ENCODE measurements at places on chromosomes 3 and 15.

DNA sequence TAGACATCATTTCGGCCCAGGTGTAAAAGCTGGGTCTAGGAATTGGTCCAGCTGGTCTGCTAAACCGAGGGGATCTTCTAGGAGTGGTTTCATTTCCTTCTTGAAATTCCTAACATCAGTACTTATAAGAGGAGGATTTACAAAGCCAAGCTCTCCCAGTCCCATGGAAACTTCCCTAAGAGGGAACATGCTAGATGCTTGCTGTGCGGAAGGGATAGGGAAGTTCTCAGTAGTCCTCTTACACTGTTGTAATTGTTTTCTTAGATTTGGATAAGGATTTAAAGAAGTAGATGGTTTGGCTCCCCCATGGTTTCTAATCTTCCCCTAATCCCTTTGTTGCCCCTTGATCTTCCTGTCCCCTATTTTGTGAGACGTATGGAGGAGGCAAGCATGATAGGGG is 89.7 kb upstream of the XCR1 start:
- no peak for DNase-seq

- DNase-seq, result no peak
Measured at GRCh38 chr15:88630141-88630721, 8.6 kb upstream of the ISG20 start.

DNA sequence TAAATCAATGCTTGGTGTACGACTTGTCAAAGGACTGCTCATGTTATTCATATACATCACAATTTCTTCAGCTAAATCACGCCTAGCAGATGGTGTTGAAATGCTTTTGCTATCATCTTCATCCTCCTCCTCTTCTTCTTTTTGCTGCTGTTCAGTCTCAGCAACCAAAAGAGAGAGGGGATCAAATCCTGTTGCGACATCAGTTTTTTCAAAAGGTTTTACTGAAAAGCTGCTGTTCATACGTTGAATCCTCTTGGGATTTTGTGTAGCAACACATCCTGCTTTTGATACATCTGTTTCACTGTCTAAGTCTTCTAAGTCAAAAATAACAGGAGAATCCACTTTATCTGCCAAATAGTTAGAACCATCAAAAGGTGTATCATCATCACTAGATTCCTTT is 69.0 kb downstream of the SLC24A1 start:
- DNase-seq, result no peak

GRCh38 chr3:152834776-152835600 is at the start of gene P2RY1:
P2RY1 (plus strand) TSS chr3:152835131; CDS start chr3:152835783, 652 bp downstream.
- no peak for DNase-seq

- DNase-seq, result peak; percentile 23
Measured at GRCh38 chr3:146250449-146251382, at the start of gene PLSCR4. PLSCR4 (minus strand) TSS chr3:146251105; CDS start chr3:146222071, 29,034 bp downstream.

DNA sequence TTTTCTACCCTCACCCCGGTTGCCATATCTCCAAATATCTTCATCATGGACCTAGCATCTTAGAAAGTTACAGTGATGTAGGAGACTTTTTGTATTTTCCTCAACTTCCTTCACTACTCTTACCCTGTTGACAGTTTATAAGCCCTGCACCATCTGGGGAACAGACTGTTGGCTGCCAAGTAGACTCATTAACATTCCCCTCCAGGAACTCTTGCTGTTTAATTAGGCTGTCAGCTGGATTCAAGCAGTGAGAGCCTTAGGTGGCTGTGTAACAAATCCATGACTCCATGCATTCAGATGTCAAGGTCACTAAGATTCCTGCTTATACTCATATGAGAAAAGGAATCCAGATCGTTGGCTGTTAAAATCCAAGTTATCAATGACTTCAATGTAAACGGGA is 198.3 kb downstream of the NAALADL2 start:
- DNase-seq, result no peak

- no peak for DNase-seq
Measured at GRCh38 chr3:134636406-134636805, 14.4 kb downstream of the KY start.

DNA sequence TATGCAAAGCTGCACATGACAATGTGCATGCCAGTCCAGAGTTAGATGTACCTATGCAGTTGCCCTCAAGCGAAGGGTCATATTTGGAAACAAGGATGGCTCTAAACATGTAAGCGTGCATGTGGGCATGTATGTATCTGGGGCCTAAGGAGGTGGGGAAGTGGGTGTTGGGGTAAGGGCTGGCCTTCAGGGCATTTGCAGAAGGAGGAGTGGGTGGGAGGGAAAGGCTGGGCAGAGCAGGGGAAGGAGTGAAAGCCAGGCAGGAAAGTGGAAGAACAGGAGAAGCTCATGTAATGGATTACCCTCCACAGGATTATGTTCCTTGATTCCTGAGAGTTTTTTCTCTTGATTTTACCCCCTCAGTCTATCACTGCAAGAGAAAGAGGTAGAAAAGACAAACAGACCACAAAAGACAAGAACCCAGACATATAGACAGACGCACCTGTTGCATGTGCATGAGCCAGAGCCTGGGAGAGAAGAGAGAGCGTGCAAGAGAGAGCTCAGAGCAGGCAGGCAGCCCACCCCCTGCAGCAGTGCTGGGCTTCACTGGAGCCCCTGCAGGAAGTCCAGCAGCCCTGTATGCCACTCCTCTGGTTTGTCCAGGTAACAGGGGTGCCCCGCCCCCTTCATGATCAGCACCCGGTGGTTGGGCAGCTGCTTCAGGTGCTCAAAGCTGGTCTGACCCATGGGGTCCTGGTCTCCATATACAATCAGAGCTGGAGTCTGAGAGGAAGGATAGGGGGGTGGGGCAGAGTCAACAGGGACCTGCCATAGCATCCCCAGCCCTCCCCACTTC is 1.8 kb upstream of the PCBP4 start:
- DNase-seq, result no peak

- DNase-seq, result no peak
Measured at GRCh38 chr3:33645060-33645647, 72.9 kb downstream of the CLASP2 start.

DNA sequence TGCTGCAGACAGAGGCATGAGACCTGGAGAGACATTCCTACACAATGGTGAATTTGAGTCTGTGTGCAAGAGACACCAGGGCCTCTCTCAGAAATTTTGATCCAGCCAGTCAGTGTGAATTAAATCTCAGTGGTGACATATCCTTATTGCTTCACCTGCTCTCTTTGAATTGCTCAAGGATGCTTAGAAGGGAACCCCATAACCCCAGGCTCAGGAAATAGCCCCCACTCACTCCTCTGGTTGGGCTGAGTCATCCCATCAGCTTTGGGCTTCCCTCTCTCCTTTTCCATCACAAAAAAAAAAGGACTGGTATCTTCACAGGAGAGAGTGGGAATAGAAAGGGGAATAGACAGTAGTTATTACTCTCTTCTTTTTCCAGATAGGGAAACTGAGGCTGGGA is 33.0 kb upstream of the LARS2 start:
- DNase-seq, result no peak

GRCh38 chr15:83848315-83849050 is 194.6 kb downstream of the ADAMTSL3 start:
- DNase-seq, result no peak

GRCh38 chr3:108602935-108603294 is 13.4 kb downstream of the DZIP3 start:
- DNase-seq, result no peak

DNA sequence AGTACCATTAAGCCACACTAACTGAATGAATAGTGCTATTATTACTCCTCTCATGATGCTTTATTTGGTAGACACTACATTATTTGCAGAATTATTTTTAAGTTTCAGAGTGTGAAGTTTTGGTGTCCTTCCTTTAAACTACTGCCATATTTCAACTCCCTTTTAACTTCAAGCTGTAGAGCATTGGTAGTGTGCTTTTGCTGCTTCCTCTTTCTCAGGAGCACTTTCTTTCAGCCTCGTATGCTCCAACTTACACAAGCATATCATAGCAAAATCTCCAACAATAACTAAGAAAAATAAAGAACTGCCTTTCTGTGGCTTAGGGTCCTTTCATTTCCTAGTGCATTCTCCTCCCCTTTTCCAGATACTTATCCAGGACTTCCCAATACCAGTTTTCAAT is 476.4 kb upstream of the AGTR1 start:
- DNase-seq, result no peak

DNA sequence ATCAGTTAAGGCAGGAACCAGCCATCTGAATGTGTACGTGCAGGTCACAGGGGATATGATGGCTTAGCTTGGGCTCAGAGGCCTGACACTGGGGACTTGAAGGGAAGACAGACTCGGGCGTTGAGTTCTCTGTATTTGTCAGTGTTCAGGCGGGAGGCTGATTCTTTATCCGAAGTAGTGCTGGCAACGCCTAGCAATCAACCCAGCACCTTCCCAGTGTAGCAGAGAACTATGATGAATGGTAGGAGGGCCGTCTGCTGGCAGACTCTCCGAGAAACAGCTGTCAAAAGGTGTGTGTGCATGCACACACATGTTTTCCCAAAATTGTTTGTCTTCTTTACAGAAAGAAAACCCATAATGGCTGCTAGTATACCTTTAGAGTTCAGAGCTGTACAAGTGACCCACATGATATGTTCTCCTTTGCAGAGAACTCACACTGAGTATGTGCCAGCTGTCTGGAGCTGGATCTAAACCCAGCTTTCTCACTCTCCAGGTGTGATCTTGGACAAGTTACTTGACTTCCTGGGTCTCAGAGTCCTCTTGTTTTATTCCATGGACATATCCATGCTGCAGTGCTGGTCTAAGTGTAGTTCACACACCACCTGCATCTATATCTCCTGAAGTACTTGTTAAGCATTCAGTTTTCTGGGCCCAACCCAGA is 74.5 kb upstream of the LARS2 start:
- no peak for DNase-seq

GRCh38 chr3:12886106-12886679 is 44.8 kb upstream of the RPL32 start:
- DNase-seq, result no peak

GRCh38 chr15:60612400-60613048 is 133.6 kb upstream of the ICE2 start:
- DNase-seq, result no peak

DNA sequence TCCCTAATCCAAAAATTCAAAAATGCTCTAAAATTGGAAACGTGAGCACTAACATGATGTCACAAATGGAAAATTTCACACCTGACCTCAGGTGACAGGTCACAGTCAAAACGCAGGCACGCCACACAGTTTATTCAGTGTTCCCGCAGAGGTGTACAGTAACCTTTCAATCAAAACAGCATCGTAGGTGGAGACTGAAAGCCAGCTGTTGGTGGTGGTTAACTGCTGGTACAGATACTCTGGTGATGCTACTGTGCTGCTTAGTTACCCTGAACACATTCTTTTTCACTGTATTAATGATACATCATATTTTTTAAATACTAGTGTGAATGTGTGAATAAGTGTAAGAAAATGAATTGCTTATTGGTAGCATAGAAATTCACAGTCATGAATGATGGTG is 23.8 kb downstream of the RAB11A start:
- no peak for DNase-seq

DNA sequence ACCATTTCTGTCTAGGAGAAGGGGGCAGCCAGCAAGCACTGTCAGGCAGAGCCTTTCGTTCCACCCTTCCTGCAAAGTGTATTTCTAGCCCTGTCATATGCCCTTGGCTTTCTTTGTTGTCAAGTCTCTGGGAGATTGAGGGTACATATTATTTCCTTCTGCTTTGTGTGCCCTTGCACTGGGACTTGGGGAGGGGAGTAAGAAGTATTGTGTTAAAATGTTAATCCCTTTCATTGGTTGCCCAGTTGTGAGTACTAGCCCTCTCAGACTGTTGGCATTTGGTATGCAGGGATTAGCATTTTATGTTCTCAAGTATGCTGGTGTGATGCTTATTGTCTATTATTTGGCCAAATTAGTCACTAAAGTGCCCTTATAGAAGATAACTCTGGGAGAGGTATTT is 63.9 kb downstream of the RBM6 start:
- no peak for DNase-seq

GRCh38 chr3:18830087-18830486 is 318.2 kb upstream of the KCNH8 start:
- DNase-seq, result no peak

GRCh38 chr3:195115600-195116406 is 155.2 kb downstream of the XXYLT1 start:
- no peak for DNase-seq

DNA sequence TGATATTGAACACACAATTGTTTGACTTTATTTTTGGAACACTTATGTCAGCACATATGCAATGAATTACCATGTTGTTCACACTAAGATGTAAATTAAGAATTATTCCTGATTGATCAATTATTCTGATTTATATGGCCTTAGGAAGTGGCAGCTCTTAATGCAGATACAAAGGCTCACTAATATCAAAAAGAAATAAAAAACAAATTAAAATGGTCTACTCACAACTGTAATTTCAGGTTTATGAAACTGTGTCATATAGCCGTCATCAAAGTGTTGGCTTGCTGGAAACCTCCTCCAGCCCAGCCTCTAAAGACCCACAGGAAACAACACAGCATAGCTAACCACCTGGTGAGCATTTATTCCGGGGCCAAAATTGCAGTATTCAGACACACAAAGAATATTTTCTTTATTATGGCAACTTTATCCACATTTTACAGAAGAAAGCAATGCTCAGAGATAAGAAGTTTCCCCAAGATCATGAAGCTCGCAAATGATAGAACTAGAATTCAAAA is 33.4 kb downstream of the PDZRN3 start:
- DNase-seq, result no peak

DNA sequence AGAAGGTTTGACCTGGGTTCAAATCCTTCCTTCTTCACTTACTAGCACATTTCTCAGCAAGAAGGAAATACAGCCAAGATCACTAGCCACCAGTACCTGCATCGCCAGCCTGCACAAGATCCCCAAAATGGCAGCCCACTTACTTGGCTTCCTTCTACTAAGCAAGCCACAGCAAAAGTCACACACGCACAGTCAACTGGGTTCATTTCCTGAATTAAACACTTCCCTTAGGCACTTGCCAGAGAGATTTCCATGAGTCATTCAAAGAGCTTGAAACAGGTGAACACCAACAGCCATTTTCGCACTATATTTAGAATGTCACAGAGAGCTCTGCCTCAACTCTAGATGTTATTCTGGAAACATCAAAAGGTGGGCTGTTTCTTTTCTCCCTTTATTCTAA is 42.6 kb downstream of the MGLL start:
- no peak for DNase-seq

DNA sequence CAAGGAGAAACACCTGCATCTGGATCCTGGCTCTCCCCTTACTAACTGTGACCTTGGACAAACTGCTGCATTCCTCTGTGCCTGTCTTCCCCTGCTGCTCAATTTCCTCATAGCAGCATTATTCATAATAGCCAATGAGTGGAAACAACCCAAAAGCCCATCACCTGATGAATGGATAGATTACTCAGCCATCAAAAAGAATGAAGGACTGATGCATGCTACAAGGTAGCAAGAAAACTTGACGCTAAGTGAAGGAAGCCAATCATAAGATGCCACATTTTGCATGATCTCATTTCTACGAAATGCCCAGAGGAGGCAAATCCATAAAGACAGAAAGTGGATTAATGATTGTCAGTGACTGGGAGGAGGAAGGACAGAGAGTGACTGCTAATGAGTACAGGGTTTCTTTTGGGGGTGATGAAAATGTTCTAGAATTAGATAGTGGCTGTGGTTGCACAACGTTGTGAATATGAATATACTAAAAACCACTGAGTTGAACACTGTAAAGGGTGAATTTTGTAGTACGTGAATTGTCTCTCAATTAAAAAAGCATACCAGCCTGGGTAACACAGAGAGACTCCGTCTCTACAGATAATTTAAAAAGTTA is 11.2 kb downstream of the IGDCC4 start:
- DNase-seq, result no peak

All from thoracic aorta (tissue), 2 donors.